ENCODE measurements at places on chromosomes 12 and 14. TPM values are rescaled to one million over a fixed set of nuclear protein-coding genes. Genes with fewer than 3 reads are reported as not detected.

Gene FSCB
- total RNA-seq: not detected

Gene EIF2S3B
- total RNA-seq: 0.34 TPM

Gene RNASE7
- total RNA-seq: not detected

Gene MYBPC1
- not detected for total RNA-seq

Gene PIWIL1
- total RNA-seq: not detected

Gene DTX1
- total RNA-seq: not detected

Gene SMIM41
- not detected for total RNA-seq

Gene ASIC1
- total RNA-seq: 0.50 TPM

Gene SLCO1B1
- total RNA-seq: not detected

Gene CHGA
- not detected for total RNA-seq

Gene C12orf60
- total RNA-seq: 0.53 TPM

Gene SPIC
- not detected for total RNA-seq

Gene RAPGEF3
- 0.38 TPM for total RNA-seq

Gene SYCP3
- not detected for total RNA-seq

Gene TAS2R30
- 1.6 TPM for total RNA-seq

DNA sequence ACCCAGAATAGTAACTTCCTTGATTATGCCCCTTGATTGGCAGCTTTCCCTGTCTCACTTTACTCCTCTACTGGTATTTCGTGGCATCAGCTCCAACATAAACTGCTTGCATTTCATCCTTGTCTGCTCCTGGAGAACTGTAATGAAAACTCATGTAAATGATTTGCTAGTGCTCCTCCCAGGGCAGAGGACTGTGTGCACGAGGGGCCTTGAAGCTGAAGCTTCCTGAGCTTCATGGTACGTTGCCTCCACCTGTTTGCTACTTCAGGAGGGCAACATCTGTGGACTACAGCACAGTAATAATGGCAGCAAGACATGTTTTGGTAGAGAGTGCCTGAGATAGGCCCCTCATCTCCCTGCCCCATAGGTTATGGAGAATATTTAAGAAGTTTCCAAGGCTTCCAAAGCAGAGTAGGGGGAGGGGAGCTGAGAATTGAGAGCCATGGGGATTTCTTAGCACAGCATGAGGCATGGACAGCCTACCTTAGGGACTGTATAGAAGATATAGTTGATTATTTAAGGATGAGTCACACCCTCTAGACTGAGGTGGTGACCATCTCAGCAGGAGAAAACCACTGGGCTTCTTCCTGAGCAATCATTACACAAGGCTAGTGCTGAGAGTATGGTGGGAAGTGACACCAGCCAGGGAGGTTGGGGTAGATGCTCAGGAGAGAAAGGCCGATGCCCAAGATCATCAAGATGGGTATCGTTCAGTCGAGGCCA is 29.5 kb downstream of the CCDC198 start:
- no peak for DNase-seq

DNA sequence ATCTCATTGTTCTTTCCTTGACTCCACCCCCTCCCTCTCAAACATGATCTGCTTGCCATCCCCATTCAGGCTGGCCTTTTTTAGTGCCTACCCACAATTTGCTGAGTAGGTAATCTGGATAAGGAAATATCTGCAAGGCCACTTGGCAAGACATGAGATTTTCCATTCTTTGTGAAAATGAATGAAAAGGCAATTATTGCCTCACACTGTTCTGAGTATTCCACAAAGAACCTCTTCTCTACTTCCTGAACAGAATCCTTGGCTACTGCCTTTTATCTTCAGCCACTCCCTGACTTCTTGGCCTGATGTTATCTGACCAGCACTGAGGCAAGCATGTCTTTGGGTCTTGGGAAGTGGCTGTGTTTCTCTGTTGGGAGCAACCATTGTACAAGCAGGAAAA is 263.2 kb upstream of the ATP2B1 start:
- DNase-seq: no peak

- no peak for DNase-seq
These were observed 22.1 kb downstream of the FAIM2 start for GRCh38 chr12:49881415-49882247.

DNA sequence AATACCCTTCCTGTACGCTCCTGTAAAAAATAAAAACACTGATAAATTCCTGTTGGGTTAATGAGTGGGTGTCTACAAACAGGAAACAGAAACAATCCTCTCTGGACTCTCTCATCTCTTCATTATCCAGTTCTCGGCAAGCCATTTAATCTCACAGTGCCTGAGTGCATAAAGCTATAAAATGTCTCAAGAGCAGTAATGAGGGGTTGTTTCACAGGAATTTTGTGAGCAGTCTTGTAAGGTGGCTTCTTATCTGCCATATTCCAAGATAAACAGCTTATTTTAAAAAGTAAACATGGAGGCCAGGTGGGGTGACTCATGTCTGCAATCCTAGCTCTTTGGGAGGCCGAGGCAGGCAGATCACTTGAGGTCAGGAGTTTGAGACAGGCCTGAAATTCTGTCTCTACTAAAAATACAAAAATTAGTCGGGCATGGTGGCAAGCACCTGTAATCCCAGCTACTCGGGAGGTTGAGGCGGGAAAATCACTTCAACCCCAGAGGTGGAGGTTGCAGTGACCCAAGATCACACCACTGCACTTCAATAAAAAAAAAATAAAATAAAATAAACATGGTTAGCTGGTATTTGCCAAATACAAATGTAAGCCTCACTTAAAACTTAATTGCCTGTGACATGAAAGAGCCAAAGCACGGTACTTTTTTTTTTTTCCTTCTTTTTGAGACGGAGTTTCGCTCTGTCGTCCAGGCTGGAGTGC is 54.0 kb downstream of the CLIP1 start:
- peak; percentile 71 for DNase-seq

GRCh38 chr12:119624966-119625365 is 31.4 kb downstream of the TMEM233 start:
- no peak for DNase-seq

- DNase-seq: no peak
These were observed 82.8 kb upstream of the BCL2L14 start for GRCh38 chr12:11987901-11988300.

DNA sequence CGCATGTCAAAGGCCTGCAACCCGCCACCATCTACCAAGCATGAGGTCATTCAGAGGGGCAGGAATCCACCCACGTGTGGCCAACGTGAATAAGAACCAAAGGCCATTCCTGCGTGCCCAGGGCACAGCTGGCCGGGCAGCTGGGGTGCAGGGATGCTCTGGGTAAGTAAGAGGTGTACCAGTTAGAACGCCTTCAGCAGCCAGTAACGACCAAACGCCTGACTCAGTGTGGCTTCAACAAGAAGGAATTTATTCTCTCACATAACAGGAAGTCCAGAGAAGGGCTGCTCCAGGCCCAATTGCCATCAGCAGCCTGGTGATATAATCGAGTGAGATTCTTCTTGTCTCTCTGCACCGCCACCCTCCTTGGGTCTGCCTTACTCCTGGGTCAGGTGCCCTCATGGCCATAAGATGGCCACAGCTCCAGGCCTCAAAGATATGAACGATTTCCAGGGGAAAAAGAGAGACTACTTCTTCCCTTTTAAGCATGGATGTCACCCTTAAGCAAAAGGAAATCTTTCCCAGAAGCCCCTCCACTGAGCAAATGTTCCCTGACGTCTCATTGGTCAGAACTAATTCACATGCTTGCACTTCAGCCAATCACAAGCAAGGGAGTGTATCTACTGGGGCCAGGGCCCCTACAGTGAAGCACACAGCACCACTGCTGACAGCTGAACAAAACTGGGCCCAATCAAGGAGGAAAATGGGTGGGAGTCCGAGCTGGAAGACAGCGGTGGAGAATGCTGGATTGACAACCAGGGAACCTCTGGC is 7.3 kb downstream of the TTC7B start:
- DNase-seq: no peak

- no peak for DNase-seq
These were observed 70.5 kb downstream of the TMEM260 start for GRCh38 chr14:56650048-56650447.

DNA sequence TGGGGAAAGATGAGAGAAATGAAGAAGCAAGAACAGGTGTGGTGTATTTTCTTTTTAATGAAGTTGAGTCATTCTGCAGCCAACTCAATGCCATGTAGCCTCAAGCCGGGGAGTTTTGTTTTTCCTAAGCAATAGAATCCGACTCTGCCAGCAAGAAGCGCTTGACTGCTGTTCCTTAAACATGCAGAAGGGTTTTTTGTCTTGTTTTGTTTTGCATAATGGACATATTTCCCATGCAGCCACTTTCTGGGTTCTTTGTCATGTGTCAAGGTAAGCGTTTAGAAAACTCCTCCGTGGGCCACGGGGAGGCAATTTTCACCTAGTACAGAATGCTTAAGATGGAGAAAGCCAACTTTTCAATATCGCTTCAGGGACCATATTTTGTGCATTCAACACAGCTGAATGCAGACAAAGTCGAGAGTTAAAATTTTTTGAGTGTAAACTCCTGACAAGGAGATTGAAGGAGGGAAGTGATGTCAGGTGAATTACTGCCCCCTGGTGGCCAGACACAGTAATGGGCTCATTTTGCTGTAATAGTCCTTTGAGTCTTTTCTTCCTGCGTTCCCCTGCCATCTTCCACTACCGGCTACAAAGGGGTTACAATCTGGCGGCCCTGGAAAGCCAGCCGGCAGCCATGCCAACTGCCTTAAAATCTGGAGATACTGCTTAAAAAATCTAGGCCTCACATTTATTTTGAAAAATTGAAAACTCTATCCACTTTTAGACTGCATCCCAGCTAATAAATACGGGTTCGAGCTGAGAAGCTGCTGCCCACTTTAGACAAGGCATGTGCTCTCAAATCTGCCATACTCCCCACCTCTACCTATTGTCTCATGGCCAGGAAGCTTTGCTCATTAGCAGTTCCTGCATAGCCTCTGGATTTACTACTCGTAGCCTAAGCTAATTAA is 3.2 kb upstream of the FICD start:
- peak; percentile 62 for DNase-seq

GRCh38 chr12:104733717-104734175 is 224.3 kb downstream of the SLC41A2 start:
- DNase-seq: no peak

DNA sequence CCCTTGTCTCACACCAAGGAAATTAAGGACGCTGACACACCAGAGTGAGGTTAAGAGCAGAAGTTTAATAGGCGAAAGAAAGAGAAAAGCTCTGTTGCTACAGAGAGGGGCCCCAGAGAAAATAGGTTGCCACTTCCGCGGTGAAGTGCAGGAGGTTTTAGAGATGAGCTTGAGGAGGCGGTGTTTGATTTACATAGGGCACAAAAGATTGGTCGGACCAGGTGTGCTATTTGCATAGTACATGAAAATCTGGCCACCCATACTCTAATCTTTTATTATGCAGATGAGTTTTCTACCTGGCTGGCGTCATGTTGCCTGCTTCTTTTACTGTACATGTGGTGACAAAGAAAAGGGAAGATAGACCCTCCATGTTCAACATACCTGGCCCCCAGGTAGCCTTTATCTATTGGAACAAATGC is 23.3 kb upstream of the MYF6 start:
- no peak for DNase-seq

GRCh38 chr12:83153177-83153576 is 466.5 kb downstream of the TMTC2 start:
- no peak for DNase-seq

GRCh38 chr14:58082011-58082410 is 70.0 kb downstream of the ARMH4 start:
- no peak for DNase-seq

- DNase-seq: no peak
These were observed 189.4 kb downstream of the DPF3 start for GRCh38 chr14:72704502-72704901.

DNA sequence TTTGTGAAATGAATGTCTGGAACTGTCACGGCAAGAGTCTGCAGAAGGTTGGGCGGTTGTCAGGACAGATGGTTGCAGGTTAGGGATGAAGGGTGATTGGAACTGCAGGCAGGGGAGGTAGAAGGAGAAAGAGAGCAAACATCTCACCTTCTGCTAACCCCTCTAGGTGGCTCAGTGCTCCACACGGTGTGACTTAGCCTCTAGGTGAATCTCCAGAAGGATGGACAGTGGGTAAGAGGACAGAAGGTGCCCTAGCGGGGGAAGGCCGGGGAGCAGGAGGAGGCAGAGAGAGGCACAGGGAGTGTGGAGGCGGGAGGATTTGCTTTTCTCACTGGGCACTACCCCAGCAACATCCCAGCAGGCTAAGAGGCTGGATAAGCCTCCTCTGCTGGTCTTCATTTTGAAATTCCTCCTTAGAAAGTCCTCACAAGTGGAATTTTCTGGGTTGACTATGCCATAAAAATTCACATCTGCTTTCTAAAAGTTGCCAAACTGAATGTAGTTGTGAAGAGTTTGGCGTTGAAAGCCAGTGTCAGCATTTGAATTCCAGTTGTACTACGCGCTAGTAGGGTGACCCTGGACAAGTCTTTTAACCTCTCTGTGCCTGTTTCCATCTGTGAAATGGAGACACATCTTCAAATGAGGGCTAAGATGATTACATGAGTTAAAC is 10.7 kb upstream of the GPR68 start:
- DNase-seq: no peak

DNA sequence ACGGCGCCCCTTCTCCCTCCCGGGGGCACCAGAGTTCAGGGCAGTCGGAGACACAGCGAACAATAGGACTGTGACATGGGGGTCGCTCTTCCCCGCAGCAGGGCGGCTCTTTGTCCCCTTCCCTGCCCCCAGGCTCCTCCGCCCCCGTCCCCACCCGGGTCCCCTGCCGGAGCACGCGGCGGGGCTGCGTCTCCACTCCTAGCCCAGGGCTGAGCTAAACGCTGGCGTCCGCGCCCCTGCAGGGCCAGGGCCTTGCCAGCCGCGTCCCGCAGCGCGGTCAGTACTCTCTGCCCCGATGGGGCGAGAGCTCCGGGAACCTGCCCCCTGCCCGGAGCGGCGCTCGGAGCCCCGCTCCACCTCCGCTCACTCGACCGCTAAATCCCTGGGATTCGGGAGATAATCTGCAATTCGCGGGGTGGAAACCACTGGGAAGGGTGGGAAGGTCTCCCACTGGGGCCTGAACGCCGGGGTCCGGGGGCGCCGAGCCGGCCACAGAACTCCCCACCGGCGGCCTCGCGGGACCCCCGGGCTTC is 825 bp upstream of the CCDC85C start:
- no peak for DNase-seq

Data from SJSA1 (cell line).